ENCODE measurements at places on chromosomes 6 and 20. TPM values are rescaled to one million over a fixed set of nuclear protein-coding genes. Genes with fewer than 3 reads are reported as not detected.

GRCh38 chr6:39322306-39322850 is at the start of gene KCNK16:
KCNK16 (minus strand) TSS chr6:39322702; CDS start chr6:39322540, 162 bp downstream.
- H3K27ac ChIP-seq: no peak within 1 kb of the TSS
- H3K36me3 ChIP-seq: no peaks in the 10 kb centered on the region
- no peak for DNase-seq
- no peak within 1 kb of the TSS for H3K4me3 ChIP-seq

PLG gene
- total RNA-seq: not detected

DNA sequence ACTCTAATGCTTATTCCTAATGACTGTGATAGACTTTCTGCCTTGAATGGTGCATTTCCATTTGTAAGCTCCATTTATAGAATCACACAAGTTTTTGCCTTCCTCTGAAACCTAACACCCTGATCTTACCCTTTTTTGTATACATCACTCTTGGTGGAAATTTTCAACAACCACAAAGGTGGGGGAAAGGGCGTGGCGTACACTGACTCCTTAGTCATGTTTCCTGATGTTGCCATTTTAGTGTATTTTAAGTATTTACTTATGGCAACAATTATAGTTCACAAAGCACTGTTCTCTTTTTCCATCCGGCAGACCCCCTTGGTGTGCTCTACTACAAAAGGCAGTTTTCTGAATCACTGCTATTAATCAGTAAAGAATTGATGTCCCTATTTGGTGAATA is 92.0 kb downstream of the ATXN1 start:
- H3K4me3 ChIP-seq: peak overlapping the region; percentile 55
- DNase-seq: peak; percentile 86
- peaks cover 72% of the 10 kb centered on the region for H3K4me1 ChIP-seq
- H3K36me3 ChIP-seq: peaks cover 49% of the 10 kb centered on the region

- no peak overlapping the region for H3K4me3 ChIP-seq
- H3K4me1 ChIP-seq: no peaks in the 10 kb centered on the region
- H3K36me3 ChIP-seq: no peaks in the 10 kb centered on the region
- H3K27ac ChIP-seq: no peak overlapping the region
- DNase-seq: no peak
These were observed 23.5 kb upstream of the IBTK start for GRCh38 chr6:82270881-82271635.

ANKRD6 gene
- 4.2 TPM for total RNA-seq

GLP1R gene
- not detected for total RNA-seq

- no peak overlapping the region for H3K27ac ChIP-seq
- no peaks in the 10 kb centered on the region for H3K36me3 ChIP-seq
- no peaks in the 10 kb centered on the region for H3K4me1 ChIP-seq
- no peak for DNase-seq
- no peak overlapping the region for H3K4me3 ChIP-seq
These were observed 95.1 kb downstream of the KCNQ5 start for GRCh38 chr6:72716916-72717315.

BMP6 gene
- total RNA-seq: not detected

DNA sequence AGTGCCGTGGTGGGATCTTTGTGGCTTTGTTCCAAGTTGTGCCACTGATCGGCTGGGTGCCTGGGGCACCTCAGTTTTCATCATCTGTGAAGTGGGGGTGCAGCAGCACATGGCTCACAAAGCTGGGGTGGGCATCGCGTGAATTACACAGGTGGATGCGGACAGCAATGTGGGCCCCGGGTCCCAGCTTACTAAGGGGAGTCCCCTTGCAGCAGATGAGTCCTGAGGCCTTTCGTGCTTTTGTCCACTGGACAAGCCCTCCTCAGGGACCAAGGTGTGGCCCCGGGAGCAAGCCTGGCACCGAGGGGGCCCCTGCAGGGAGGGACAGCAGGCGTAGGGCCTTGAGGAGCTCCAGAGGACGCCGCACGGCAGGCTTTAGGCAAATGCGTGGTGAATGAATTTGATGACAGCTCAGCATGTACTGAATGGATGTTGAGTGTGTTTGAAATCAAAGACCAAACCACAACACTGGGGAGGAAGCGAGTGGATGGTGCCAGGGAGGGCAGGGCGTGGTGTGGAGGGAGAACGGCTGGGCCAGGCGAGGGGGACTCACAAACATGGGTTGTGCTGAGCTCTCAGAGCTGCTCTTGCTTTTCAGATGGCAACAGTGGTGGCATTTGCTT is 53.2 kb downstream of the IRF4 start:
- H3K27me3 ChIP-seq: peaks cover 16% of the 10 kb centered on the region
- peaks cover 55% of the 10 kb centered on the region for H3K4me1 ChIP-seq
- peak; percentile 71 for DNase-seq
- H3K27ac ChIP-seq: peak overlapping the region; percentile 87

GRCh38 chr6:31243508-31243907 is 28.4 kb downstream of the HLA-C start:
- peaks cover 11% of the 10 kb centered on the region for H3K36me3 ChIP-seq
- no peak overlapping the region for H3K4me3 ChIP-seq
- DNase-seq: no peak
- peaks cover 28% of the 10 kb centered on the region for H3K27me3 ChIP-seq
- peaks cover 7% of the 10 kb centered on the region for H3K4me1 ChIP-seq
